Activated T-helper 1 cell treated with anti-CD3 and anti-CD28 coated beads, Interleukin-2, amount 50 U/mL, for 16 hours (primary cell): ENCODE measurements at places on chromosomes 3 and 15.

DNA sequence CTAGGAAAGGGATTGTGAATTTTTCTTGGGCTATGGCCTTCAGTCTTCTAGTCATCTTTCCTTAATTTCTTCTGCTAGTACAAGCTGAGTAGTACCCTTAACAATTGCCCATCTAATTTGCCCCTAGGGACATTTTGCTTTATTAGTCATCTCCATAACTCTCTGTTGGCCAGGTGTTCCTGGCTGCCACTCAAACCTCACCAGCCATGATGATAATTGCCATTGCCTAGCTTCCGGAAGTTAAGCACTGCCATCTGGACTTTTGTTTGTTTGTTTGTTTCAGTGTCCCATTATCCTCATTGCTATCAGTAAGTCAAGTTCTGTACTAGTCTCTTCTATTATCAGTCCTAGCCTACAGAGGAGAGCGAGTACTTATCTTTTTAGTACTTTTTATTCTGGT lies 36.6 kb upstream of the UBL7 start:
- no peak for DNase-seq

GRCh38 chr15:75397494-75397893 lies 29.1 kb upstream of the MAN2C1 start:
- DNase-seq, result no peak

DNA sequence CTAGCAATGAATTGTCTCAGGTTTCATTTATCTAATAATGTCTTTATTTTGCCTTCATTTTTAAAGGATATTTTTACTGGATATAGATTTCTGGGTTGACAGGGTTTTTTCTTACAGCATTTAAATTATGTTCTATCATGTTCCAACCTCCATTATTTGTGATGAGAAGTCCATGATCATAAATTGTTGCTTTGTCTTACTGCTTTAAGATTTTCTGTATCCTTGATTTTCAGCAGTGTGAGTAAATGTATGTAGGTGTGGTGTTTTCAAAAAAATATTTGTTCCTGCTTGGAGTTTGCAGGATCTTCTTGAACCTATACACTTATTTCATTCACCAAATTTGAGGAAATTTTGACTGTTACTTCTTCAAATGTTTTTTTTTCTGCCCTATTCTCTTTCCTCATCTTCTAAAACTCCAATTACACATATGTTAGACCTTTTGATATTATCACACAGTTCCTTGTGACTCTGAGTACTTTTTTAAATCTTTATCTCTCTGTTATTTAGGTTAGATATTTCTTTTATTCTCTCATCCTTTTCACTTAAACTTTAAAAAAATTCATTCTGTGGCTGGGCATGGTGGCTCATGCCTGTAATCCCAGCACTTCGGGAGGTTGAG lies 43.7 kb upstream of the SELENOK start:
- no peak for DNase-seq

- DNase-seq, result no peak
Measured at GRCh38 chr3:27357665-27358258, 11.4 kb downstream of the NEK10 start.

DNA sequence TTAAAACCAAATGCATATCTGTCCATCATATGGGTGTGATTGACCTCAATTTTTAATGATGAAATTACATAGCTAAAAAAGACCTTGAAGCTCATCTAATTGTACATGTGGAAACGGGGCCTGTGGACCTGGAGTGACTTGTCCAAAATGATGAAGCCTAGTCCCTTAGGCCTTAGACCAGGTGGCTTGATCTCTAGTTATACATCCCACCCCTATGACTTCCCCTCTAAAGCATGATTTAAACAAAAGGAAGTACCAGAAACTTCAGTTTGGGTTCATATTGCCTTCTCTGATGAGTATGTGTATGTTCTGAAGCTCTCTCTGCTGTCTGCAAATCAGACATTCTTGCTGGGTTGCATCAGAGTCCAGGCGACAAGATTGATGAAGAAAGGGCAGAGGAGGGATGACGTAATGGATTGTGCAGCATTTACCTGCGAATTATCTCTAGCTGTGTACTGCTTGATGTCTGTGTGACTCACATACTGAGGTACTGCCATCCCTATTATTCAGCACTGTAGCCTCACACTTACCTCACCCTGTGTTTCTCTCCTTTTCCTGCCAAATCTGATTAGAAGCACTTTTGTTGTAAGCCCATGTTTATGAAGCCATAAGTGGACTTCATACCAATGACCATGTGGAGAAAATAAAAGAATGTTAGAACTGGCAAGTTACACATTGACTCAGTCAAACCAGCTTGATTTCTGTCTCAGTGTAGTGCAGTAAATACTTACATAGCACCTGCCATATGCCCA lies 111.5 kb downstream of the FILIP1L start:
- no peak for DNase-seq

DNA sequence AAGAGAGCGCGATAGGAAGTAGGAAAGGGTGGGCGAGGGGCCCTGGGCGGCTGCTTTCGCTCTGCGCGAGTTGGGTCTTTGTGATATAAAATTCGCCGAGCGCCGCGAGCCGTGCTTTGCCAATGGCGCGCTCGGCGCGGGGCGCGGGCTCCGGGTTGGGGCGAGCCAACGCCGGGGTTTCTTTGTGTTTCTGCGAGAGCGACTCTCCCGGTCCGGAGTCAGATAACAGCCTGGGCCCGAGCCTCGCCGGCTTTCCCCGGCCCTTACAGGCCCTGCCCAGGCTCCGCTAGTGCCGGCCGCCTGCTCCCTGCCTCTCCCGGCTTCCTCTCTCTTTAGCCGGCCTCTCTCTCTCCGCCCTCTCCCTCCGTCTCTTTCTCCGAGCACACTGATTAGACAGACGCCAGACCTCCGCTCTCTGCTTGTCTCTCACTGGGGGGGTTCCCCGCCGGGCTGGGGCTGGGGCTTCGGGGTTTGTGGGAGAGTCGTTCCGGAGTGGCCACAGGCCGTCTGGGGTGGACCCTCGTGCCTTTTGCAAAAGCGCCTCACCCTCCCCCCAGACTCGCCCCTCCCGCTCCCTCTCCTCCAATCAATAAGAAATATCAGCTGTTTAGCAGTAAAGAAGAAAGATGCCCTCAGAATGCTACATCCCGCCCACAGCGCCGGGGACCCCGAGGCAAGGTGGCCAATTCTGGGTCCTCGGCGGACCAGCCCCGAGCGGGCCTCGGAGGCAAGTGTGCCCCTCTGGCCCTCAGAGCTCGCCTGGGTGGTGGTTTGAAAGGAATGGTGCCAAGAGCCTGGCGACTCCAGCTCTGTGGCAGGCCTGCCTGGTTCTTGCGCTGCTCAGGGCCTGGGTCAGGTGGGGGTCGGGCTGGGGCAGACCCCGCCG lies 2.9 kb downstream of the NR2F2 start:
- no peak for DNase-seq

DNA sequence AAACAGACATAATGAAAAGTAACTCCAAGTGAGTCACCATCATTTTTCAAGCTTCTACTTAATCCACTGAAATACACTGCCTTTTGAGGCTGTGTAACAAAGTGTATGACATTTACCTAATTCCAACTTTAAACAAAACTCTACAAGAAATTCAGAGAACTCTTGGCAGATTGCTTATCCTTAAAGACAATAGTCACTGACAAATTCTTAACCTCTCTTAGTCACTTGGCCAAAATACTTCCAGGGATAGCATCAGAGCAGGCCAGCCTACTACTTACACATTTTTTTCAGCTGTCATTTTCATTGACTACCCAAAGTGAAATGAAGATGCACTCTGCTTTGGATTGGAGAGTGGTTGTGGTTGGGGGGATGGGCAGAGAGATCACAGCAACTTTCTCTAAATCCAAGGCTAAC lies 3.6 kb downstream of the WWTR1 start:
- no peak for DNase-seq

DNA sequence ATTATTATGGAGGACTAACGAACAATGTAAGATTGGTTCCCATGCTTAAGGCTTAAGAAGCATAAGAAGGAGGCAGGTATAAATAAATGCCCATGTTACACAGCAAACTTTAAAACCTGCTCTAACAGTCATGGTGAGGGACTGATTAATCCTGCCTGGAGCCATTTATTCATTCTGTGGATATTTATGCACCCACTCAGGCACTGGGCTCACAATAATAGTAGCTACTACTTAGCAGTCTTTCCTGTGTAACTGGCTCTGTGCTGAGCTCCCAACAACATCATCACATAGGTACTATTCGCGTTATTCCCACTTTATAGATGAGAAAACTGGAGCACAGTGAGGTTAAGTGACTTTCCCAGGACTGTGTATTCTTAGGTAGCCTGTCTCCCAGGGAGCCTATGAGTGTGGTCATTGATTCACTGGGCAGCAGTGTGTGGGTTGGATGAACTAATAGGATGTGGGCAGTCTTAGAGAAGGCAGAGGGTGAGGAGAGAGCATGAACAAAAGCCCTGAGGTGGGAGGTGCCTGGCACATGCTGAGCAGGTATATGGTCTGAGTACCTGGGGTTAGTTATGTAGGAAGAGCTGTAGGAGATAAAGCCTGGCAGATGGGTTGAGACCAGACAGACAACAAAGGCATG lies 44.1 kb upstream of the UMPS start:
- no peak for DNase-seq

GRCh38 chr3:133851266-133851906 lies 44.3 kb downstream of the RAB6B start:
- DNase-seq, result no peak

- DNase-seq, result no peak
Measured at GRCh38 chr3:113625834-113626233, 70.6 kb downstream of the USF3 start.

DNA sequence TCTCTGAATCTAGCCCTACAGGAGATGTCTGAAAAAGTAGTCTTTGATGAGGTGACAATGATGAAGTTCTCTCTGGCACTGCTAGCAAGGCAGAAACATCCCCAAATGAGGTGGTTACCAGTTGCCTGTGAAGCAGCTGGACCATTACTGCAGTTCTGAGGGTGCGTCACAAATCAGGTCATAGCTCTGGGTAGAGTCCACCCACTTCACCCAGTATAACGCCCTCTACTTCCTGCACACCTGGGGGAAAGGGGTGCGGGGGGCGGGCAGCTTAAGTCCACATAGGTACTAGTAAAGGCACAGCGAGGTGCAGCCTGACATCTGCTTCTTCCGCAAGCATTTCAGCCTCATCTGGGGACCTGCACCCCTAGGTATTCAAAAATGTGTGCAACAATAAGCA lies 13.4 kb upstream of the SATB1 start:
- peak; percentile 31 for DNase-seq

- no peak for DNase-seq
Measured at GRCh38 chr15:35545316-35545823, 595 bp downstream of the DPH6 start.

GRCh38 chr3:173957646-173958045 lies 560.1 kb downstream of the NLGN1 start:
- DNase-seq, result no peak

GRCh38 chr3:36681867-36682266 lies 82.5 kb downstream of the DCLK3 start:
- no peak for DNase-seq

DNA sequence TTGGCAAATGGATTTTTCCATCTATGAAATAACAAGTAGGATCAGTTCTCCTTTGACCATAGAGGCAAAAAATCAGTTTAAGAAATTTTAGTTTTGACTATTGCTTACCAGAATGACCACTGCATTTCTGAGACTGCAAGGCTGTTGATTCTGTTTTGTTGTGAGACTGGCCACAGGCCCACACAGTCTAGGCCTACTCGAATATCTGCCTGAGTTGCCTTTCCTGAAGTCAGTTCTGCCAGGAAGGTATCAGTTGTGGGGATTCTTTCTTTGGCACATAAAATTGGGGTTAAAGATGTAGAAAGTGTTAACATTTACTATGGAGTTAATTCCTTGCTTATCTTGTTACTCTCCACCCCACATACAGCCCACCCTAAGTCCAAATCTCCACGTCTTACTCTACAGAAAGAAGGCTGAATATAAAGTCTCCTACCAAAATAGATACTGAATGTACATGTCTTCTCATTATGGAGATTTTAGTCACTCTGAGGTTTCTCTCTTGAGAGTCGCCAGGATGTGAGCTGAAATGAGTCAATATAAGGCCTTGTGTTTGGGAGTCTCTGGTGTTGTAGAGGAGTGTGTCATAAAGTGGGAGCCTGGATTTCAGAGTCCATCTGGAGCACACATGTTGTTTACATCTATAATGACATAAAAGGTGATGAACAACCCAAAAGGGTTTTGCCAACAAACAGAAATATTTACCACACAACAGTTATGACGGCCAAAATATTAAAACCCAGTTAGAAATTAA lies 45.0 kb upstream of the WWTR1 start:
- no peak for DNase-seq

GRCh38 chr3:184443831-184444230 lies 64.0 kb downstream of the CHRD start:
- DNase-seq, result no peak

- no peak for DNase-seq
Measured at GRCh38 chr3:83513051-83513450, 1445.7 kb upstream of the CADM2 start.

DNA sequence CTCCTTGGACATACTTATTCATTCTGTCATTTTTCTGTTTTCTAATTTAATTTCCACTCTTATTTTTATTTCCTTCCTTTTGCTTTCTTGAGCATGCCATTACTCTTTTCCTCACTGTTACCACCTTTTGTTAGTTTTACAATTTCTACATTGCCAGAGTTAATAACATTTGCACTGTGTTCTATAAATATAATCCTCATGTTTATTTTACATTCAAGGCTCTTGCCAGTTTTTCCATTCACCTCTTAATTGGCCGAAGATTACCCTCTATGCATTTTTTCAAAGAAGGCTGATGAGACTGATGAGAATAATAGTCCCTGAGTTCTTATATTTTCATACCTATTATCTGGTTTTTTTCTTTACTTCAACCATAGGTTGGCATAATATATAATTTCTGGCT lies 10.5 kb downstream of the BTD start:
- no peak for DNase-seq

GRCh38 chr3:49120096-49120437 lies 556 bp downstream of the USP19 start:
- DNase-seq, result peak; percentile 4

DNA sequence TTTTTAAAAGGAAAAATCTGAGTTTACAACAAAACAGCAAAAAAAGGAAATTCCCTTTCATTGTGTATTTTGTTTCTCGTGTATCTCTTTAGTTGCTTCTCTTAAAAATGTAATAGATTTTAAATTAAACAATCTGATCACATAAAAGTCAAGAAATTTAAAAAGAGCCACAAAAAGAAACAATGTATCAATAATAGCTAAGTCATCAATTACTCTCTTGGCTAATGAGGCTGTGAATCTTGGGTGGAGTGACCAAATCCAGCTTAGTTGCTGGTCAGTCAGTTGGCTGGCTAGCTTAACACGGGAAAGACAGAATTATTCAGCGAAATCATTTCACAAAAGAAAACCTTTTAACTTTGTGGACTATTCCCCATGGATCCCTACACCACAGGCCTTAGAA lies 3.2 kb downstream of the SFMBT1 start:
- no peak for DNase-seq

DNA sequence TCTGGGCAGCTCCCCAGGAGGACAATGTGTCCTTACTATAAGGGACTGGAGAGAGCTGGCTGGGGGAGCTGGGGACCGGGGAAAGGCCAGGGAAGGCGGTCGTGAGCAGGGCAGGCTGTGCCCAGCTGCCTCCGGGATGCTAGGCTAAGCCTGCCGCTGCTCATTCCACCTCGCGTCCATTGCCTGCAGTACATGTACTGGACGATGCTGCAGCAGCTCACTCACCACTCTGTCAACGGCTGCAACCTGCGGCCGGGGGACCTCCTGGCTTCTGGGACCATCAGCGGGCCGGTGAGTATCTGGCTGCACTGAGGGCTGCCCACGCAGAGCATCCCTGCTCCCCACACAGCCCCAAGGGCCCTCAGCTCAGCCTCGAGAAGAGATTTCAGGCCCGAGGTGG lies 27.1 kb downstream of the FAH start:
- no peak for DNase-seq

- no peak for DNase-seq
Measured at GRCh38 chr3:122091602-122092295, 36.6 kb downstream of the CD86 start.
